EH (cell line): ENCODE measurements at places on chromosomes 2 and 18.

DNA sequence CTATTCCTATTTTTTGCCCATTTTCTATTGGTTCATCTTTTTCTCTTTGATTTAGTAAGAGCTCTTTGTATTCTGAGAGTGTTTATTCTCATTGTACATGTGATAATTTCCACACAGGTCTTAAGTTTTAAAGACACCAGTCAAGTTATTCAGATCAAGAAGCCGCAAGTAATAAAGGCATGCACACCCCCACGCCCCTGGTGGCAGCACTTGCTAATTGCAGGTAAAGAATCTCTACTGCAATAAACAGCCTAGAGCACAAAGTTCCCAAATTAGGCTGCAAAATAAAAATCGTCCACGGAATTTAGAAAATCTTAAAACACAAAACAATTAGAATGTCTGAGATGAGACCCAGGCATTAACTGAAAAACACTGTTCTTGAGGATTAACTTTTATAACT is 45.2 kb downstream of the ST3GAL5 start:
- DNase-seq, result no peak

GRCh38 chr2:75606761-75607399 is 39.7 kb upstream of the MRPL19 start:
- peak; percentile 84 for DNase-seq

- peak; percentile 51 for DNase-seq
These were observed 77.6 kb downstream of the AP1S3 start for GRCh38 chr2:223759569-223760430.

DNA sequence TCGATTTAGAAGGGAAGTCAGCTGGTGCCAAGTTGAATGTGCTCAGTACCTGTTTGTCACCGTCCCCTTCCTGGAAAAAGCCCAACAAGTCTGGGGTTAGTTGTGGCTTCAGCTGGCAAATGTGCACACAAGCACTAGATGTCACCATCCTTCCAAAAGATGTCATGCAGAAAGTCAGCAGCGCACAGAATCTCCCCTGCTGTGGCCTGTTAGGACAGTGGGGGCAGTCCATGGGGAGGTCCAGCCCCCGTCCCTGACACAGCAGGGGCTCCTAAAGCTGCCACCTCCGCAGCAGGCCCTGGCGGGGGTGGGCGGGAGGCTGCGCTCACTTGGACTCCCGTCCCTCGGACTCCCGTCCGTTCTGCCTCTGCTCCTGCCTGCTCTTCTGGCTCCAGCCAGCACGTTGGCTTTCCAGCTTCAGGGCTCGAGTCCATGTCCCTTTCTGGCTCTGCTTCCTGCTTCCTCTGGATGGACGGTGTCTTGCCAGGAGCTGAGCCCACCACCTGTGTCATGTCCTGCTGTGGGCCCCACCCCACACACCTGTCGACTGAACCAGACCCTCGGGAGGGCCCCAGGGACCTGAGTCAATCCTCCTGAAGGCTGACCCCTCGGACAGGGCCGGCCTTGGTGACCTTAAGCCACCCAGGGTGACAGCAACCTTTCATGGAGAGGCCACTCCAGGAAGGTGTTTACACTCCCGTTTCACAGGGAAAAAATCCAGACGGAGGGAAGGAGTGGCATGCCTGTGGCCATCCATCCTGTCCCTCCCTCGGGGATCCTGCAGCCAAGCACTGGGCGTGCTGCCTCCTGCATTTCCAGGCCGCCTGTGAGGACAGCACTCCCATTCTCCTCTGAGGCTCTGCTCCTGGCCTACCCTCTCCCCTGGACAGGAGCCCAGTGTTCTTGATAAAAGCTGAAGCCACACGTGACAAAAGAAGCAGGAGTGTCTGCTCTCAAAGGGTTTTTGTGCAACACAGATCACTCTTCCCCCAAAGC is 8.5 kb downstream of the RAB17 start:
- DNase-seq, result peak; percentile 80

GRCh38 chr2:43314299-43314927 is 88.0 kb upstream of the ZFP36L2 start:
- DNase-seq, result no peak

DNA sequence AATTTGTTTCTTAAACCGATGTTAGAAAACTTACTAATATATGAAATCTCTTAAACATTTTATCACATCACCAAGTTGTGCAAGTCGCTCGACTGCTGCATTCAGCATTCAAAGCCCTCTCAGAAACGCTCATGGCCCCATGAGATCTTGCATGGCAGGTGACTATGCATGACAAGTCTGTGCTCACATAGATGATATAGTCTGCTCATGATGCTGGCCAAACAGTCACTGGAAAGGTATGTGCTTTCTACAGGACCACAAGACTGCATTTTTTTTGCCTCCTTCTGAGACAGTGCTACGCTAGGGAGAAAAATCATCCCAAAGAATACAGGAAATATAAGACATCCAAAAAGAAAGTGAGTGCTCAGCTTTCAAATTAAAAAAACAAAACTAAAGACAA is 98.3 kb upstream of the ZBTB14 start:
- no peak for DNase-seq

GRCh38 chr2:40546439-40547191 is 94.7 kb upstream of the SLC8A1 start:
- no peak for DNase-seq

DNA sequence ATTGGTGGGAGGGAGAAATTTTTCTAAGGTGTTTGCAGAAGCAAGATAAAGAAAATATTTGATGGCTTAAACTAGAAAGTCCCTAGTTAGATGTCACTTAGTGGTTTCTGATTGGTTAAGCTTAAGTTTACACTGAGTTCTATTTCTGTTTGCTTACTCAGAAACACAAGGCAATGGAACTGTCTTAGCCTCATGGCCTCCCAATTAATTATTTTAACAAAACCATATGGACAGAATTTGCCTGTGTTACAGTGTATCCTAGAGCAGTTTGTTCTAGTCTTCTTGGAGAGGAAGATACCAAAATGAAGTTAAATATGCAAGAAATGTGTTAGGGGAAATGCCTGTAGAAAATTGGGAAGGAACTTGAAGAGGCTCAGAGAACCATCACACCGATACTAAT is 4.6 kb upstream of the IMPACT start:
- peak; percentile 14 for DNase-seq

- DNase-seq, result no peak
These were observed 154.9 kb upstream of the TTC39C start for GRCh38 chr18:23859466-23860336.

GRCh38 chr2:127193967-127194280 is 26.2 kb downstream of the CYP27C1 start:
- peak; percentile 88 for DNase-seq

- DNase-seq, result no peak
These were observed 2.2 kb downstream of the PARD6G start for GRCh38 chr18:80244956-80245730.

DNA sequence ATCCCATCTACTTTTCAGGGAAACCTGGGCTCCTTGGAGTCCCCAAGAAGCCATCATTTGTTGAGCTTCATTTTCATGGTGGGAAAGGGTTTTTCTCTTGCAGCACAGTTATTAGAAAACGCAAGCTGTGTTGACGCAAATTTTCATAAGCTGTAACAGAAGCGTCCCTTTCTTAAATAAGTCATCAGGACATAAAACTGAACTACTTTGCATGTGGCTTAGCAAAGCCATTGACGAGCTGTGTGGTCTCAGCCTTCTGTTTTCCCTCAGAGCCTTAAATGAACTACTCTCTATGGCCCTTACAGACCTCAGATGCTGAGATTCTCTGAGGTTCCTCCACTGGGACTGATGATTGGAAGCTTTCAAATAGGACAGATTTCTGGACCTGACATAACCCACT is 85.1 kb downstream of the ARL4C start:
- no peak for DNase-seq
